ENCODE measurements at places on chromosomes 12 and 14. TPM values are rescaled to one million over a fixed set of nuclear protein-coding genes. Genes with fewer than 3 reads are reported as not detected.

DNA sequence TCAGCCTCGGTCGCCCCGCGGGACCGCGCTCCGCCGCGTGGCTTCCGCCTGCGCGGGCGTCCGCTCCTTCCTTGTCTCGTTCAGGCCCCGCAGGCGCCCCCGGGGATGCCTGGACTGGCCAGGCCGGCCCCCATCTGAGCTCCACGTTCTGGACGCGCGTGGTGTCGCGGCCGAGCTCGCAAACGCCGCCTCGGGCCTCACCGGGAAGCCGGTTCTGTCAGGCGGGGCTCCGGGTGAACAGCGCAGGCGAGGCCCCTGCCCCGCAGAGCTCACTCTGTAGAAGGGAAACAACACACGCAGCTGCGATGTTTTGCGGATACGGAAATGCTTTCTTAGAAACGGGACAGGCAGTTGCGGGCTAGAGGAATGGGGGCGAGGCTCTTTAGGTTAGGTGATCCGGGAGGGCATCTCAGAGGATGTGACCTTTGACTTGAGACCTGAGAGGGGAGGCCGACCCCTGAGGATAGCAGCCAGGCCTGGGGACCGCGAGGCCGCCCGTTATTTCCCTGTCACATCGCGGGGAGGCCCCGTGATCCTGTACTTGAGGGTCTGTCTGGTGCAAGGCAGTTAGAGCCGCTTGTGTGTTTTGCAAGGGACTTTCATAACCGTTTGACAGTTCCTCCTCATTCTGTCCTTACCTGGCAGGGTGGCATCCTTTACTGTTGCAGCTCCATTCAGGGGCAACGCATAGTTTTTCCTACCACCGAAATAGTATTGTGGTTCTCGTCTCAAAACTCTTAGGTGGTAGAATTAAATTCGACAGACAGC, 584 bp downstream of the VRK1 start:
- DNase-seq, result no peak

DNA sequence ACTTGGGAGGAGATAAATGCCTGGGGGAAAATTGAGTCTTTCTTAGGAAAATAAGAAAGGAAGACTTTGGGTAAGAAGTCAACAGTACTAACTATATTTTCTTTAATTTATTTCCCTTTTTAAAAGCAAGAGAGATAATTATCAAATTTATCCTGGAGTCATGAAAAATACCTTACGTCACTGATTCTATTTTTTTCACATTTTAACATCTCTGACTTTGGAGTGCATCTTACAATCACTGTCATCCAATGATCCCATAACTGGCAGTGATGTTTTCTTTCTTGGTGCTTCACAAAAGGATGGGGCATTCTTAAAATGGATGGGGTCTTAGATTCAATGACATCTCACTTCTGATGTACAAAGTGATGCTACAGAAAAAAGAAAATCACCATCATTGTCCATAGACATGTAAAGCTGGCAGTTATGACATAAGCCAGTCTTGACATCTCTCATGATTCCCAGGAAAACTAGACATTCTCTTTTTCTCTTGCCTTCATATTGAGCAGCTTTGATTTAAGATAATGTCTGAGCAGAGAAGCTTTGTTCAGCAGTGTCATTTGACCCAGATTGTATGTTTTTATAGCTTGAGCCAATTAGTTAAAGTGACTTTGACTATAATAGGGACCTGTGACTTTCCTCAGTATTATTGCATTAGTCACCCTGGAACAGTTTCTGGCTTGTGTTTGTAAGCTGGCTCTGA, 236.2 kb downstream of the EGLN3 start:
- DNase-seq, result peak; percentile 60

Gene NGDN
- total RNA-seq, result 42.2 TPM

Gene PIANP
- 0.24 TPM for total RNA-seq

Gene TAS2R13
- 0.36 TPM for total RNA-seq

Data from A172 (cell line).